Activated naive CD4-positive, alpha-beta T cell treated with anti-CD3 and anti-CD28 coated beads for 36 hours (primary cell): ENCODE measurements at places on chromosomes 3 and 15.

- DNase-seq, result no peak
Observed at GRCh38 chr3:64685800-64686445, 1.9 kb downstream of the ADAMTS9 start.

GRCh38 chr3:127472506-127472905 is 118.0 kb downstream of the TPRA1 start:
- DNase-seq, result no peak

- DNase-seq, result peak; percentile 22
Observed at GRCh38 chr15:99052205-99052604, 44.6 kb upstream of the PGPEP1L start.

DNA sequence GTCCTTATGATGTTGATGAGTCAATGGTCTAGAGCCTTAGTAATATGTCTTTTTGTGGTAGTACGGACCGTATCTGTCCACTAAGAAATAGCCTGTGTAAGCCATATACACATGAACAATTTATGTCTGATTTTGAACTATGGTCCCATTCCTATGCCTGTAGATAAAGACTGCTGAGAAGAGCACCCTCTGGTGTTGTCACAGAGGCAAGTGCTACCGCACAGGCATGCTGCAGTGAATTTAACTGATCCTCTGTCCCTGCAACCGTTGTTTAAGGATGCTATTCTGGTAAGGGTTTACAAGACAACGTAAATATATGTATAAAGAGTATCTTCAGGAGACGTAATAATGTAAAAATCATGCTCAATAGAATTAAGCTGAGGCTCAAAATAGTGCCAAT is 170.7 kb downstream of the UBE3A start:
- DNase-seq, result no peak

DNA sequence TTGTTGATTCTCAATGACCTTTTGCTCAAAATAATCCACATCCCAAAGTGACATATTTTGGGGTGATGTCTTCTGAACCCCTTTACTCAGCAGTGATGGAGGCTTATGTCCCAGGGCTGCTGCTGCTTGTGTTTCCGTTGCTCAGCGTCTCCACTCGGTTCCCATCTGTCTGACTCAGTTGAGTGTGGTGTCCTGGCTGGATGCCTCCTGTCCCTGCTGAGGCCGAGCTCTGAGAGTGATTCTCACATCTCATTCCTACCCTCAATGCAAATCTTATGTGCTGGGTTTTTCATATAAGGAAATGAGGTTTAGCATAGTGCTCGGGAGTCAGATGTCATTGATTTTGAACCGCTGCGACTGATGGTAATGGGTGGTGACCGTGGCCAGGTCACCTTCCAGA is 247.4 kb downstream of the GABRG3 start:
- DNase-seq, result no peak

- DNase-seq, result no peak
Observed at GRCh38 chr15:92889390-92890107, 10.6 kb upstream of the CHD2 start.

DNA sequence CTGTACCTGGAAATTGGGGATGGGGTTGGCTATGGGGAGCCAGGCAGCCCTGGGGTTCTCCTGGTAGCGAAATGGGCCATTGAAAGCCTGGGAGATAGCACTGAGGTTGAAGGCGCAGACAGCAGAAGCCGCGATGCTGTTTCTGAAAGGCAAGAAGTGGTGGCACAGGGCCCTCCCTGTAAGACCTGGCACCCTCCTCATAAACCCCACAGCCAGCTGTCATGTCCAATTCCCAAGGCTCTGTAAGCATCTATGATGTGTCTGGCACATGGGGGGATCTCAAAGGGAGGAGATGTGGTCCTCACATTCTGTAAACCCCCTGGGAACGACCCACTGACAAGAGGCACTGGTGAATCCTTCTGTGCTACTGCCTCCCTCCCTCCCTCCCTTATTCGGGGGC is 104.0 kb downstream of the SEMA5B start:
- DNase-seq, result no peak

DNA sequence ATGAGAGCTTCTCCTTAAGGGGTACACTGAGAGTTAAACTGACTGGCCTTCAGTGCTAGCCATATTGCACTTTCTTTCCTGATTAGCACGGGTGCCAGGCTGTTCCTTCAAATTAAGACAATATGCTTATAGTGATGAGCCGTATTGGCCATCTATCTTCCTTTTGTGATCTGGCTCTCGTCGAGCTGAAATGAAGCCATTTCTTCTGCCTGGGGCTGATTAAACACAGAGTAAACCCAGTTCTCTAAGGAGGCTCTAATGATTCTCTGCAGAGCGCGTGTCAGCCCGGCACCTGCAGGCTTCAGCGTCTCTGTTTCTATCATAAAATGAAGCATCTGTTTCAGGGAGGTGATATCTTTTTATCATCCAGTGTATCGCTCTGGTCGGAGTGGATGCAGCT is 107.5 kb upstream of the NR2F2 start:
- DNase-seq, result no peak

DNA sequence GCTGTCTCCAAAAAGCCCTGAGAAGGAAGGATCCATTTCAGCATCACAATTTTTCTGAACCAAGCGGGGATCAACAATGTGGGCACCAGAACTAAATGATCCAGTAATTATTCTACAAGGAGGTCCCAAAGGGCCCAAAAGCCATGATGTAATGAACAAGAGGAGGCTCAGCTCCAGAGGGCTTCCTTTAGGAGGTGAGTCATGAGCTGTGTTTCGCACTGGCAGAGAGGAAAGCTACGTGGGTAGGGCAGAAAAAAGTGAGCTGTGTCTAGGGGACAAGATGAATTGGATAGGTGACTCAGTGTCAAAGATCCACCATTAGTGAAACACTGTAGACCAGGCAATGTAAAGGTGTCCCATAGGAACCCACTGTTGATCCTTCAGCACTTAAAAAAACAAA is 113.4 kb downstream of the RORA start:
- DNase-seq, result no peak
